ENCODE measurements at places on chromosomes 6 and 20.

DNA sequence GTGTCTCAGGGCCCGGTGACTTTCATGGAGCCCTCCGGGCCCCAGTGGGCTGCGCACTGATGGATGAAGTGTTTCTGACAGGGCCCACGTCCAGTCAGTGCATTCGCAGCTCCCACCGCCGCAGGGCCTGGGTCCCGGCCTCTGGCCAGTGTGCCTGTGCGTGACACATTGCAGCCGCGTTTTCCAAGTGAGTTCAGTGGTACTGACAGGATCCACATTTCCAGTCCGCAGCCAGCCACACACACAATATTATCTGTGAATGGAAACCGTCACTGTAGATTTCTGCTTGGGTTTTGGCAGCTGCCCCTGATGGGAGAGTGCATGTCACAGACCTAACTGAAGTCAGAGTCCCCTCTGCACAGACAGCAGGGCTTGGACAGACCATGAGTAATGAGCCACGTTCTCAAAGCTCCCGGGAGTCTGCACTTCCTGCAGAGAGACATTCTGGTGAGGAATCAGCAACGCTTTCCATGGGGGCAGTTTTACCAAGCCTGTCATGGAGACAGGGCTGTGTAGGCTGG lies 171.4 kb downstream of the MYLK4 start:
- DNase-seq = no peak

GRCh38 chr20:10710991-10711775 lies 37.4 kb upstream of the JAG1 start:
- no peak for DNase-seq

DNA sequence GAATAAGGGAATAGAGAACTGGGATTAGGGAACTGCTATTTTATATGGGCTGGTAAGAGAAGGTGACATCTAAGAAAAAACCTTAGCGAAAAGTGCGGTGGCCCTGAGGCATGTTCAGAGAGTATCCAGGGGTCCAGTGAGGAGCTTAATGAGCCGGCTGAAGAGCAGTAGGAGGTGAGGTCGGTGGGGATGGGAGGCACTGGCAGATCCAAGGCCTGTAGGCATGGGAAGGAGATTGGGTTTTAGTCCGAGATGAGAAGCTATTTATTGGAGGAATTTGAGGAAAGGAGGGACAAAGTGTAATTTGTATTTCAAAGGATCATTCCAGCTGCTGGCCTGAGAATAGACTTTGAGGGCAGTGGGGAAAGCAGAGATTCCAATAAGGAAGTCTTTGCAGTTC lies 123.8 kb downstream of the QKI start:
- DNase-seq = no peak

GRCh38 chr6:168165373-168165772 lies 86.4 kb upstream of the FRMD1 start:
- DNase-seq = no peak

Measured in stimulated activated CD8-positive, alpha-beta memory T cell treated with anti-CD3 and anti-CD28 coated beads, Interleukin-15, amount 100 ng/mL, for 24 hours (primary cell).